ENCODE measurements at places on chromosomes 11 and 22.

GRCh38 chr11:35515224-35515623 is 10.2 kb downstream of the PAMR1 start:
- no peak for DNase-seq

DNA sequence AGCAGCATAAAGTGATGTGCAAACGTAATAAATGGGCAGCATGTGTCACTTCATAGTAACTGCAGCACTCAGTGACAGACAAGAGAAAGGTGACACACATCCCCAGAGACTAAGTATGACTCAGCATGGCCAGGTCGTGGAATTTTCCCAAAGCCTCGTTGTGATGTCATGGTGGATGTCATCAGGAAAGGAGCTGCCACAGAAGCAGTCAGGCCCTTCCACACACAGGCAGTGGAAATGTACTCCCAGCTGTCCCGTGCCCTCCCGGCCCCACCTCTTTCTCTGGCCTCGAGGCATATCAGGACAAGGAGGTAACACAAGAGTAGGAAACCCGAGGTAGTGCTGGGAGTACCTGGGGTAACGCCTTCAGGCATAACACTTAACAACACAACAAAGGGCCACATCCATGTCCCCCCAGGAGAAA is 8.1 kb downstream of the PC start:
- DNase-seq: no peak

DNA sequence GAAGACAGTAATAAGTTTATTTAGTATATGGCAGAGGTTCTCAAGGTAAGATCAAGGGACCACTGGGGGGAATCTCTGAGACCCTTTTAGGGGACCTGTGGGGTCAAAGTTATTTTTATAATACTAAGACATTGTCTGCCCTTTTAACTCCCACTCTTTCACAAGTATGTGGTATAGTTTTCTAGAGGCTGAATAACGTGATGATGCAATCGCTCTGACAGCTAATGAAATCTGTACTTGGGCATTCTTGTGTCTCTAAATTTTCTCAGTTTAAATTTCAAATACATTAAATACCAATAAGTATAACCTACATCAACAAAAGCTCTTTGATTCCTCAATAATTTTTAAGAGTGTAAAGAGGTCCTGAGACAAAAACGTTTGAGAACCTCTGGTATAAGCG is 147.9 kb downstream of the ATG16L2 start:
- DNase-seq: no peak

DNA sequence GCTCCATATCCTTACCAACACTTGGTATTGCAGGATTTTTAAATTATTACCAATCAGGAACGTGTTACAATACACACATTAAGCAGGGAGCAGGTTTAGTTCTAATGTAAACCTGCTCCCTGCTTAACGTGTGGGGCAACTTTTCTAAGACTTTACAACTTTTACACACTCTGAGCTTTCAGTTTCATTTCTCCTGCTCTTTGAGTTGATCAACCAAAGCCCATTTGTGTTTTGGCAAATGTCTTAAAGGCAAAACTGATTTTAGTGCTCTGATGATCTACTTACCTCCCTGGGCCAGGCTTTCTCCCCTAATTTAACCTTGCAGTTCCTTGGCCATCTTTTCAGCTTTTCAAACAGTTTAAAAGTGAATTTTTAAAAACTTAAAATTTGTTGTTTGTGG is 70.9 kb downstream of the ZBTB44 start:
- no peak for DNase-seq

DNA sequence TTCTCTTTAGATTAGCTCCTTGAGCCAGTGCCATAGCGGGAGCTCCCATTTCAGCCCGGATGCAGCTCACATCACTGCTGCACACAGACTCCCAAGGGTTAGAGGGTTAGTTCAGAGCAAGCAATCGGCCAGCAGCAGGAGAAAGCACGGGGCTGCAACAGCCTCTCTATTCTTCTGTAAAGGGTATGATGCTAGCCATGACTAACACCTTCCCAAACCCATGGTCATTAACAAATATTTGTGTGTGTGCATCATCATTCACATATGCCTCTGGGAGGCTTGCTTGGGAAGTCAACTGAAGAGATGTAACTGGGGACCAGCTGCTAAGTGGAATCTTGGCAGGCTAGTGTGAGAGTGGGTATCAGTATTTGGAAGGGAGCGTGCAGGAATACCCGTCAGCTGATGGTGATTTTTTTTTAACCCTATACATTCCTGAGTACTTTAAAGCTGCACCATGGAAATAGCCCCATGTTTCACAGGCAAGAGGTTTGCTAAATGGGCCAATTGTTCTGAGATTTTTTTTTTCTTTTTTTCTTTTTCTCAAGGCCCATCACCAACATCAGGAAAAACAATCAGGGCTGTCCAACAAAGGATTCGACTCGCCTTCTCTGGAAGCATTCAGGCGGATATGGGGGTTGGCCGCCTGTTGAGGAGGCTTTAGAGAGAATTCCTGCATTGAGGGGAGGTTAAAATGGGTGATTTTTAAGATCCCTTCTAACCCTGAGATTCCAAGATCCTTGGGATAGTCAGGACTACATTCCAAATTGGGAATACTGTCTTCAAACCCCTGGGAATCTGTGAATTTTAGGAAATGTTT is 33.2 kb upstream of the CCDC89 start:
- no peak for DNase-seq

GRCh38 chr11:7530013-7530640 is 16.3 kb downstream of the PPFIBP2 start:
- no peak for DNase-seq

- no peak for DNase-seq
These were observed 131.0 kb downstream of the ELP4 start for GRCh38 chr11:31640611-31641010.

DNA sequence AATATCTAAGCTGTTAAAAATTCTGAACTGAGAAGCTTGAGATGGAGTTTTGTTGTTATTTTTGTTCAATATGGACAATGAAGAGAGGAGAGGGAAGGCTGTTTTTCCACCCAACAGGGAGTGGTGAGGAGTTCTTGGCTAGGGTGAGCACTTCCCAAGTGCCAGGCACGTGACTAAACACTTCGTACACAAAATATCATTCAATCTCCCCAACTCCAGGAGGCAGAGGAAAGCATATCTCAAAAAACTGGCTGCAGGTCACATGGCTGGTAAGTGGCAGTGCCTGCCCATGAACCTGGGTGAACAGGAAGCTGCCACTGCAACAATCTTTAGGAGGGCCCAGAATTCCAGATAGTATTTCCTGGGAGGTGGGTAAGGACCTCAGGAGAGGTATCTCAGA is 11.6 kb downstream of the ELF5 start:
- no peak for DNase-seq

DNA sequence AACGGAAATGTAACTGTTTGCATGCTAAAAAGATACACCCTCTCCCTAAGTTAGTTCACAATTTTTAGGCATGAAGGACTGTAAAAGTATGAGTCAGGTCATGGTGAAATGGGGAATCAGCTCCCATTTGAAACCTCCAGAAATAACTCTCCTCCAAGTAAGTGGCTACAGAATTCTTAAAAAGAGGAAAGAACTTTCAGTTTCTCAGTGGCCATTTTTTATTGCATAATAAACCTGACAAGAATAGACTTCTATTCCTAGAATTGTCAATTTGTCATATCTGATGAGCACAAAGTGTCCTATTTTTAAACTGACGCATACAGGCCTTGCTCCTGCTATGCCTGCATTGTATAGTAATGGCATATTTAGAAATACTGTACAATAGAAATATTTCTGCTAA is 612.2 kb downstream of the CNTN5 start:
- DNase-seq: no peak

- no peak for DNase-seq
These were observed 25.3 kb upstream of the CRYBB3 start for GRCh38 chr22:25174156-25174887.

- no peak for DNase-seq
These were observed 37.2 kb downstream of the TRMU start for GRCh38 chr22:46372686-46373085.

DNA sequence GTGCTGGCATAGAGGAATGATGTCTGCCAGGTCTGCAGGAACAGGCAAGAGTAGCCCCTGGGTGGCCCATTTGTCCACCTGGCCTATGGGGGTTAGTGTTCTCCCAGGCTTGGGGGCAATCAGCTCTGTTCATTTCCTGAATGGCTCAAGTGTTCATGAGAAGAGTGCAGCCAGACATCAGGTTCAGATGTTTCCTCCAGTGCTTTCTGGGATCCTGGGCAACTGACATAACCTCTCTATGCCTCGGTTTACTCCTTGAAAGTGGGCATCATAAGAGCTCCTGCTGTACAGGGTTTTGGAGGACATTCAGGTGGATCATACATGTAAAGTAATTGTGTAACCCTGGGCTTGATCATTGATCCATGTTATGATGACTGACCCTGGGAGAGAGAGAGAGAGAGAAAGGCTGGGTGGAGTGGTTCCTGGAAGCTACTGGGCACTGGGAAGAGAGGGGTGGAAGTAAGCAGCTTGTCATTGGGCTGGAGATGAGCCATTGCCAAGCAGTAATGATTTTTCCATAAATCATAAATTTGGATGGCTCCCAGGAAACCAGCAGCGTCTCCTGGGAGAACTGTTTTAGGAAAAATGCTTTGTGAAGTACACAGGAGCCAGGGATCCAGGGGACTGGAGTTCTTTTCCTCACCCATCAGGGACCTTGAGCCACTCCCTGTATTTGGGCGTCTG is 30.2 kb upstream of the ACCSL start:
- no peak for DNase-seq

DNA sequence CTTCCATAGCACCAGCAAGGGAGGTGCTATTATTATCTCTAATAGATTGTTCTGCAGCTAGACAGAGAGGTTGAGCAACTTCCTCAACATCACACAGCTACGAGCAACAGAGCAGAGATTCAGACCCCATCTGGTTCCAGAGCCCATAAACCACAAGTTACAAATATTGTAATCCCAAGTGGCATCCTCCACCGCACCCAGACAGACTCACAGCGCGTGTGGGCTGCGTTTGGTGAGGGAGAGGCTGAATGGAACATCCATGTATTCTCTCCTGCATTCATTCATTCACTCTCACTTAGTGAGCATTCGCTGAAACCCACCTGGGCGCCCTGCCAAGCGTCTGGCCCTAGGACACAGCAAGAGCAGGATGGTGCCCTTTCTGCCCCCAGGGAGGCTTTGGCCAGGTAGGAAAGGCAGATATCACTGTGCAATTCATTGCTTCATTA is 33.5 kb downstream of the LIF start:
- DNase-seq: no peak

DNA sequence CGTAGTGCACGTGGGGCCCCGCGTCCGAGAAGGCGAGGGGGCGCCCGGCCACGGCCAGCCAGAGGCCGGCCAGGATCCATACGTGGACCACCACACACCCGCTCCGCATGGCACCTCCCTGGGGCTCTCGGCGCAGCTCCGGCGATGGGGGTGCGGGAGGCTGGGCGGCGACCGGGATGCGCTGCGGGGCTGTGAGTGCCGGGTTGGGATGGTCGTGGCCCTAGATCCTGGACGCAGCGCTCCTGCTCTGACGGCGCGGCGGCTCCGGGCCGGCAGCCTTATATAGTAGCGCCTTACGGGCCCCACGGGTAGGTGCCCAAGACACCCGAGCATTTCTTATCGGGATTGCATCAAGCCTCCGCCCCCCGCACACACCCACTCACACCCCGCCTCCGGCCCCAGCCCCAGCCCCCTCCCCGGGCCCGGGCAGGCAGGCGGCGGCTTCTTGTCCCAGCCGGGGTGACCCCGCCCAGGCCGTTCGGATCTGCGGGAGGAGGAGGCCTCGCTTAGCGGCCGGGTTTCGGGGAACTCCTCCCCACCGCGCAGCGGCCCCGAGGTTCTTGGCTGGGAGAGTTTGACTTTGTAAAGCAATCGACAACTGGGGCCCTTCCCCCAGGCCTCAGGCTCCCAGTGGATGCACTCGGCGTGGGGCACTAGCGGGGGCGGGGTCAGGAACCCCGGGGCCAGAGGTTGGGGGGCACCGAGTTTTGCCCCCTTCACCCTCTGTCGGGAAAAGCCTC is at the start of gene FGF19:
FGF19 (minus strand) TSS at position 255 of the 740 bp plus-strand sequence; CDS start at position 109, 146 bp downstream.
- no peak for DNase-seq

GRCh38 chr11:94068764-94069163 is 47.6 kb downstream of the HEPHL1 start:
- DNase-seq: no peak

DNA sequence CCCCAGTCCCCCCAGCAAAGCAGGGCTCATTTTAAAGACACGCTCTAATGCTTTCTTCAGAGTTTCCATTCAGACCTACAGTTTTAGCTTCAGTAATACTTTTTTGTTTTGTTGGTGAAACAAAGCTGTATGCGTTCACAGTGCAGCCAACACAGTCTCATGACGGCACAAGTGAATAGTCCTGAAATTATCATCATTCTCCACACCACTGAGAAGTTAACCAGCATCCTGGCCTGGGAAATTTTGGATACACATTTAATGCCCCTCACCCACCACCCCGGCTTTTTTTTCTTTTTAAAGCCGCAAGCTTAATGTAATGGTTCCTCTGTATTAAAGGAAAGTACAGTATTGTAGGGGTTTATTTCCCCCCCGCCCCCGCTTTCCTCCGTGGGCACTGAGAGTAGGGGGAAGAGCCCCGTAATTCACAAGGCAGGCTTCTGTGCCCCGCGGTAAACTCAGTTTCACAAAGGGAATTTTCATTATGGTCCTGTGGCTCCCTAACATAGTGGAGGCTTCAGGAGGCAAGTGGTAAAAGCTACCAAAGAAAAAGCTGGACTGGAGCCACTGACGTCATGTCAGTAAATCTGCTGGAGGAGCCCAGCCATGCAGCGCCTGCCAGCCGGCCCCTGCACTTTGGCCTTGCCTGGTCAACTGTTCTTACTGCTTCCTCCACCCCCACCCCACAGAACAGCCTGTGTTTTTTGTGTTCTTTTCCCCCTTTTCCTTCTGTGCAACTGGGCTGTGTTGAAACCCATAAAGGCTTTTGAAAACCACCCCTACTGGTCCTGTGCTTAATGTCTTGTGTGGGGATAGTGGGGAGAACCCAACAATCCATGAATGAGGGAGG is 18.2 kb downstream of the TEAD1 start:
- DNase-seq: no peak

DNA sequence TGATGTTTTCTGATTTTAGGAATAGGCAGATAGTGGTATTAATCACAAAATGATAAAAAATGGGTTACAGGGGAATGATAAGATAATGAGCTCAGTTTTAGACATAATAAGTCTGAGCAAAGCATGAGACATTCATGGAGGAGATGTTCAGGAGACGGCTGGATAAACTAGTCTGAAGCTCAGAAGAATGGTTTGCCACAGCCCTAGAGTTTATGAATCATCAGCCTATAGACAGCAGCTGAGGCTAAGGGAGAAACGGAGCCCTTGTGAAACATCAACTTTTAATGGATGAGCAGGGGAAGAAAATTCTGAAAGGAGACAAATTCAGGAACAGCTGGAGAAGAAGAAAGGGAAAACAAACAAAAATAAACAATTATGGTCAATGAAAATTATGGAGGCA is 87.2 kb downstream of the RELT start:
- DNase-seq: no peak

- DNase-seq: no peak
These were observed 14.4 kb downstream of the ZBTB16 start for GRCh38 chr11:114073828-114074381.

DNA sequence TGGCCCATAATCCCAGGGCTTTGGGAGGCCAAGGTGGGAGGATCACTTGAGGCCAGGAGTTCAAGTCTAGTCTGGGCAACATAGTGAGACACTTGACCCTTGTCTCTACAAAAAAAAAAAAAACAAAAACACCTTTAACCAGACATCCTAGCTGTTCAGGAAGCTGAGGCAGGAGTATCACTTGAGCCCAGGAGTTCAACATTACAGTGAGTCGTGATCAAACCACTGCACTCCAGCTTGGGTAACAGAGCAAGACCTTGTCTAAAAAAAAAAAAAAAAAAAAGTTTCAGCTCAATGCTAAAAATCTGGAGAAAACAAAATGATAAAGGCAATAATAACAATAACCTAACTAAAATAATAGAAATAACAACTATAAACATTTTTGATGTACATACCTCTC is 22.6 kb upstream of the APLP2 start:
- no peak for DNase-seq

- no peak for DNase-seq
These were observed 45.7 kb downstream of the TXN2 start for GRCh38 chr22:36435516-36436415.
